Hematopoietic multipotent progenitor cell treated with erythropoietin and hydrocortisone succinate and interleukin-3 and kit ligand, for 6 days (in vitro differentiated cells): ENCODE measurements at places on chromosomes 5 and 9.

DNA sequence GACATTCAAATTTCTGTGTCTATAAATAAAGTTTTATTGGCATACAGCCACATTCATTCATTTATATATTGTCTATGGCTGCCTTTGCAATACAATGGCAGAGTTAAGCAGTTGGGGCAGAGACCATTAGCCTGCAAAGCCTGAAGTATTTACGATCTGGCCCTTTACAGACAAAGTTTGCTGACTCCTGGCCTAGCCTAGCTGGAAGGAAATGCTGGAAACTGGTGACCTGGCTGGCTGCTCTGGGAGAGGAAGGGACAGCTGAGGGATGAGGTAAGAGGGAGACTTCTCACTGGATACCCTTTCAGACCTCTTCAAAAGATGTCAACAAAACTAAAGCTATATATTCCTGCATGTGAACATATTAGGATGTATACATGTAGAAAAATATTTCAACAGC, 66.0 kb upstream of the PPARGC1B start:
- no peak for DNase-seq

DNA sequence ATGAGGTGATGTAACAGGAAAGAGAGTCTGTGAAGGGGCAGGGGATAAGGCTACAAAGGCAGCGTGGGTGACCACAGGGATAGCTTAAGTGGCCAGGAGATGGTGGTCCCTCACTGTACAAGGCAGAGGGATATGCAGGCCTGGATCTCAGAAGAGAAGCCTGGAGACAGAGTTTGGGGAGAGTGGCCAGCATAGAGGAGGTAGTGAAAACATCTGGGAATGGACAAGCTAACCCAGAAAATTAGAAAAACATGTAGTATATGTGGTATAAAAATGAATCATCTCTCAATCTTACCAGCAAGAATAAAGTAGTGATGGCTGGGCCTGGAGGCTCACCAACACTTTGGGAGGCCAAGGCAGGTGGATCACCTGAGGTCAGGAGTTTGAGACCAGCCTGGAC, 349.2 kb upstream of the KLF4 start:
- DNase-seq: no peak

GRCh38 chr9:80797101-80797829, 892.1 kb downstream of the TLE1 start:
- no peak for DNase-seq

- DNase-seq: peak; percentile 54
Observed at GRCh38 chr9:91421971-91422757, 1.5 kb downstream of the NFIL3 start.

GRCh38 chr9:76638001-76638400, 126.2 kb upstream of the PCA3 start:
- DNase-seq: no peak

DNA sequence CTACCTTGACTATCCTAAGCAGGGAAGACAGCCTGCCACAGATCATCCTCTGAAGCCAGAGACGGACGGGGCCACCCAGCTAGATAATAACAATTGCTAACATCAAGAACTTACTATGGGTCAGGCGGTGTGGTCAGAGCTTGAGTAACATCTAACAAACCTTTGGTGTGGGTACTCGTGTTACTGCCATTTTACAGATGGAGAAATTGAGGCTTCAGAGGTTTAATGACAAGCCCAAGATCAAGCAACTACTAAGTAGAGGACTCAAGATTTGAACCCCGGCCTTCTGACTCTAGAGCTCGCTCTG, 16.7 kb upstream of the ARSI start:
- no peak for DNase-seq

GRCh38 chr5:158398360-158399201, 539.6 kb upstream of the CLINT1 start:
- DNase-seq: no peak

DNA sequence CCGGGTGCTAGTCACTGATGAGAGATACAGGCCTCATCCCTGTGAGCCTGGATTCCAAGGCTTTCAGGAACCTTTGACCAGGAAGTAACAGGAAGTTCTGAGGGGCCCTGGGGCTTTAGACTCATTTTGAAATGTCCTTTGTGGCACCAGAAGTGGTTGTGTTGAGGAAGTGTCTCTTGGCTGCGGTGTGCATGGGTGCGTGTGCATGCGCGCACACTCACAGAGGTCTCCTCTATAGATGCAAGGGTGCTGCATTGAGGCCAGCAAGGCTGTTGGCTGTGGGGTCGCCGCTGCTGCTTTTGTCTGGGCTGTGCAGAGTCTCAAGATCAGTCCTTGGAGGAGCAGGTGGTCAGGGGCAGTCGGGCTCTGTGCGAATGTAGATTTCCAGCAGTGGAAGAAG, 7.6 kb downstream of the RAB24 start:
- DNase-seq: no peak

DNA sequence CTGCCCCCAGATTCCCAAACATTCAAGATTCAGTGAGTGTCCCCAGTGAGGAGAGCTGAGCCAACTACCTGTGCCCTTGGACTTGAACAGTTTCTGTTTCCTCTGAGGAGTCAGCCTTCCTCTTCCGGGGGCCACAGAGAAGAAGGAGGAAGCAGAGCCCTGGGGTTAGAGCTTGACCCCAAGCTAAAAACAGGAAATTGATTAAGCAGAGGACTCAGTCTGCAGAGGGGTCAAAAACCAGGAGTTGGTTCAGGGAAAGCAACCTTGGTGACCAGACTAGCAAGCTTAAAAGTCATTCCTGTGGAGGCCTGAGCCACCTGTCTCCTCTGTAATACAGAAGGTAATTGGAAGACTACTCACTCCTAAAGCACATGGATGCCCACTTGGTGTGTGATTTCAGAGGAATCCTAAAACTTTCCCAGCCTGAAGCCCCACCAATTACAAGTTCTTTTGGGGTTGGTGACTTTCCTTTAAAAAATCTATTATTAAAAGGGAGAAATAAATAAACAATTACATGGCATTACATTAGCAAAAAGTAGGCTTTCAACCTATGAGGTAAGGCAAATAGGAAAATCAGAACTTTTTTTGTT, 64.2 kb upstream of the SELENOP start:
- DNase-seq: no peak

DNA sequence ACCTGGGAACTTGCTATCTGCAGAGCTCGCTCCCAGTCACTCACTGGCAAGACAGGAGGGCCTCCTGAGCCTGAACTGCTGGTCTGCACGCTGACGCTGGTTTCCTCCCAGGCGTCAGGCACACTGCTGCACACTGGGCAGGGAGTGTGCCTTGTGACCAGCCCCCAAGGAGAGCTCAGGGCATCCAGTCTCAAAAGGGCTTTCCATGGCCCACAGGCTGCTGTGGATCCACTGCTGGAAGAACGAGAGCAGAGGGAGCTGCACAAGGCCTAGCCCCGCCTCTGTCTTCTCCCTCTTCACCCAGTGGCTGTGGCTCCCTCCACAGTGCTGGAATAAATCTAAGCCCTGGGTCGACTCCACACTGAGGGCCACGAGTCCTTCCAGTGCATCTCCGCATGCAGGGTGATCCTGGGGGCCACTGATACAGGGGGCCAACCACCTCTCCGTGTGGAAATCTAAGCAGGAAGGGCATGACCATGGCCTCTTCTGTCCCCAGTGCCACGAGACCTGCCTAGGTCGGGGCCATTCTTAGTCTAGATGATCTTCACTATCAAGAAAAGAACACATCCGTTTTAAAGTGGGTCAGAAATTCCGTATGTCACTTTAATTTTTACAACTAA, 93.6 kb downstream of the CAMSAP1 start:
- DNase-seq: no peak

GRCh38 chr5:7871653-7872052, 2.7 kb downstream of the MTRR start:
- peak; percentile 19 for DNase-seq

DNA sequence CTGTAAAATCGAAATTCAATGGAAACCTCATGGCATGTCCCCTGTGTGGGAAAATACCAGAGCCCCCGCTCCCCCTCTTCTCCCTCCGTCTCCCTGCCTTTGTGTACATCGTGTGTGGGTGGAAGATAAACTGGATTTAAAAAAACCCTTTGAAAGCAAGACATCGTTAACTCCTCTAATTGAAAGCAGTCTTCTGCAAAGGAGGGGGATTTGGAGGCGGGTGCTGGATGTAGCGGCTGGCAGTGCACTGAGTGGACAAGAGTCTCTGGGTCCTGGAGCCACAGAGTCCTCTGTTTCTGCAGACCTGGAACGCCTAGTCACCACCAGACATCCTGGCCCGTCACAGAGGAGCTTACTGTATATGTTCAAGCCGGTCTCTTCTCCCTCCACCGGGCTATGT, 169.4 kb downstream of the PAPPA start:
- no peak for DNase-seq

DNA sequence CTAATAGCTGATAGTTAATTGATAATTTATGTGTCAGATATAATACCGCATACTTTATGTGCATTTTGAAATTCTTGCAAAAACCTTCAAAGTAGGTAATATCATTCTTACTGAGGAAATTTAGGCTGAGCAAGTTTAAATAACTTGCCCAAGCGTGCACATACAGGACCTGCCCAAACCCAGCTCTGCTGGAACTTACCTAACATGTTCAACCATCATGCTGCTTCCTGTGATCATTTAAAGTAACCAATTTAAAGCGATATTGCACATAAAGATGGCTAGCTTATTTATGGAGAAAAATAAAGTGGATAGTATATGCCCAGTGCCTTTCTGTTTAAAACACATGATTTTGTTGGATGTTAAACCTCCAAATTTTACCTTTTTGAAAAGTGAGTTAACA, 4.3 kb downstream of the FAM174A start:
- no peak for DNase-seq

DNA sequence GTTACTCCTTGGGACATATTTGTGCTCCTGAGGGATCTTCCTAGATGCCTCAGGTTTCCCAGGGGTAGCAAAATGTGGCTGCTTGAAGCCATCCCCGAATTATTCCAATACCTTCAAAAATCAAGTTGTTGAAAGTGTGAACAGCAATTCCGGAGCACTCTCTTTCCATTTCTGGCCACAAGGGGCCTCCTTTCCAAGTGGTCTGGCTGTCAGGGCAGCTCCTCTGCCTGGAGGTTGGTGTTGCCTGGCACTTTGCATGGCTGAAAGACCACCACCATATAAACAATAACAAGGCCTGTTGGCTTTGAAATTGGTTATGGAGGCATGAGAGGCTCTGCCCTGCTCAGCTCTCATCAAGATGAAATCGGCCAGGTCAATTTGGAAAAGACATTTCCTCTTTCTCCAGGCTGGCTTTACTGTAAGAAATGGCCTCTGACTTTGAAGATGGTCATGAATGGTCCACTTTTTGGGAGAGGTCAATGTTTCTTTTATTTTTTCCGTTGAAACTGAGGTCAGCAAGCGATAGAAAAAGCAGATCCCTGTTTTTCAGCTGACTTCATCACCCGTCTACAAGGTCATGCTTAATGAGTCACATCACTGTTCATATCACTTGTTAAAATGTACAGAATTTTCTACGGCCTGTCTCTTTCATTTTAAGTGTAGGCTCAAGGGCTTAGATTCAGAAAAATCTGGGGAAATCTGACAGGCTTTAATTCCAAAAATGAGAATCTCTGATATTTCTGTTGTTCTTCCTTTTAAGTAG, 481.1 kb upstream of the ZNF608 start:
- peak; percentile 13 for DNase-seq

GRCh38 chr5:118325931-118326330, 662.4 kb downstream of the DTWD2 start:
- DNase-seq: no peak

- DNase-seq: no peak
Observed at GRCh38 chr9:98402019-98402840, 146.8 kb upstream of the TBC1D2 start.

GRCh38 chr9:28025186-28025585, 451.9 kb upstream of the C9orf72 start:
- DNase-seq: no peak

GRCh38 chr5:146395193-146395592, 51.9 kb upstream of the TCERG1 start:
- DNase-seq: no peak

GRCh38 chr9:113436728-113437515, 26.4 kb downstream of the C9orf43 start:
- DNase-seq: no peak

DNA sequence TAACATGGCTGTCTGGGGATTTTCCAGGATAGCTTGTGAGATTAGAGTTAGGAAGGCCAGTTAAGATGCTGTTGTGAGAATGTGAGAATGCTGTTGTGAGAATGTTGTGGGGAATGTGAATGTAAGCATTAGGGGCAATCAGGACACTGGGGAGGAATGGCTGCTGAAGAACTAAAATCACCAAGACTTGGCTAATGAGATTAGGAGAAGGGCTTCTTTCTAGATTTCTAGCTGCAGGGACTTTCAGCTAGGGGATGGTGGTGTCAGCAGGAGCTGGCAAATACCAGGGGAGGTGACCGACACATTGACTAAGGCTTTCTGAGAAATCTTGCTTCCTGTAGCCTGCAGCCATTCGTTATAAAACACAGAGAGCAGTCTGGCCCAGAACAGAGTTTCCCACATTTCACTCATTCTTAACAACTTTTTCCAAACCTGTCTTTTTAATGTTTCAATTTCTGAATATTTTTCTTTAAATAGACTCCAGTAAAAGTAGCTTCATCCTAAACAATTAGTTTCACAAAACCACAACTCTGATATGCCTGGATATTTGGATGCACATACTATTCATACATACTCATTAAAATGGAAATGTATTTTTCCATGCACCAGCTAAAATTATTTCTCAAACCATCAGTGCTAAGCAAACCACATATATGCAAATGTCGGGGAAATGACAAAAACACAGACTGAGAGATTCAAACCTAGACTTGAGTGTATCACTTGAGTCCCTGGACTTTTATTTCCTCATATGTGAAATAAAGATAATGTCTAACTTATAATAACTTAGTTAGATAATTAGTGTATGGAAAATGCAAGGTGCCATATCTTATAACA, 89.3 kb upstream of the TNC start:
- DNase-seq: no peak

GRCh38 chr5:113678924-113679575, 165.6 kb downstream of the YTHDC2 start:
- DNase-seq: peak; percentile 74

- DNase-seq: no peak
Observed at GRCh38 chr9:105281272-105281671, 36.8 kb downstream of the SLC44A1 start.

DNA sequence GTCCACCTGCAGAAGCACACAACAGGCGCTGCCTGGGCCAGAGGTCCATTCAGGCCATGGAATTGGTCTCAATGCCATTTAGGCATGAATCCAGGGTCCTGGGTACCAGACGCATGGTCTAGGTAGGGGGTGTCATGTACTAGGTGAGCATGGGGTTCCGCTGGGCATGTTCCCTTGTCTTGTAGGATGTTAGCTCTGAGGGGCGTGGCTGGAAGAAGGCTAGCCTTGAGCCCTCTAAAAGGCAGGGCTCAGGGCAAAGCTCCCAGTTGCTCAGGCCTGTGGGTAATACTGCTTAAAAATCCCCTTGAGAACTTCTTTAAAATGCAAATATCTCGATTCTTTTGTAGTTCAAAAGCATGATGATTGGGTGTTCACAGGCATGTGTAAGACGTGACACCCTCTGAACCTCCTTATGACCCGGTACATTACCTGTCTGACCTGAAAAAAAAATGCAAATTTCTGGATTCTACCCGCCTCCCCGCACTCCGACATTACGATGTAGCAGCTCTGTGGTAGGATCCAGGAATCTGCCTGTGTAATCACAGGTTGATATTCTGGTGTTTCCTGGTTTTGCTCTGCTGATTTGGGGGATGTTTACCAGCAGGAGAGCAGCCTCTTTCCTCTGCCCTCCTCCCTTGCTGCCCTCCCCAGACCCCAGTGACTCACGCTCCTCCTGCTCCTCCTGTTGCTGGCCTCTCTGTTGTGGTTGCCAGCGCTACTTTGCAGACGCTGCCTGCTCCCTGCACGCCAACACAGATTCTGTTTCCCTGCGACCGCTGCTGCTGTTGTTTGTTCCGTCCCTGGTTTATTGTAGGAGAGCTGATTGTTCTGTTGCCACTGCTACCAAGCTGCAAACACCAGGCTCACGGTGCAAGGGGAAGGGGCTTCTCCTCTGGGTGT, 5.7 kb downstream of the TMC1 start:
- DNase-seq: peak; percentile 29
